ENCODE measurements at places on chromosomes 2 and 18.

DNA sequence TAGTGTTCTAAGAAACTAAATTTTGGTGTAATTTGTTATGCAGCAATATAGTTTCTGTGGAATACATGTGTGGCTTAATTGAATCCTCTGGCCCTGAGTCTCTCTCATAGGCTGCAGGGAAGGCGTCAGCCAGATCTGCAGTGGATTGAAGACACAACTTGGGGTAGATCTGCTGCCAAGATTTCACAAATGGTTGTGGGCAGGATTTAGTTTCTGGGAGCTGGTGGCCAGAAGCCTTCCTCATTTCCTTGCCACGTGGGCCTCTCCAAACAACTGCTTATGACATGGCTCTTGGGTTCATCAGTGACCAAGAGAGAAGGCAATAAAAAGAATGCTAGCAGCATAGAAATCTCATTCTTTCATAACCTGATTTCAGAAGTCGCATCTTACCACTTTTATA is 28.2 kb downstream of the CCDC102B start:
- no peaks in the 10 kb centered on the region for H3K27me3 ChIP-seq
- H3K4me1 ChIP-seq = no peaks in the 10 kb centered on the region
- DNase-seq = no peak
- no peak overlapping the region for H3K4me3 ChIP-seq
- no peaks in the 10 kb centered on the region for H3K36me3 ChIP-seq

DNA sequence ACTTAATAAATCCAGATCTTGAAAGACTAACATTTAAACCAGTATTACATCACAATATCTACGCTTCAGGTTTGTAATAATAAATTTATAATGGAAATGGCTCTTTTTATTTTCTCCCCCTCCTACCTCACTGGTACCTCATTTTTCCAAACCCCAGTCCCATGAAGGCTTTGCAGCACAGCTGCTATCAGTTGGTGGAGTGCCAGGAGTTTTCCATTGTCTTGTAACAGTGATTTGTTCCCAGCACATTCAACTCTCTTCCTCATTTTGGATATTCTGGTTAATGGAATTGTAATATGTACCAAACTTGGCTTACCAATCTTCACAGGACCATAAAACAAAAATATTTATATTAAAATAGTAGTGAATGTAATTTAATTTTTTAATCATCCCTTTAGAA is 91.2 kb downstream of the VRK2 start:
- no peak for DNase-seq
- no peaks in the 10 kb centered on the region for H3K27me3 ChIP-seq
- H3K4me3 ChIP-seq = no peak overlapping the region
- H3K4me1 ChIP-seq = no peaks in the 10 kb centered on the region
- no peaks in the 10 kb centered on the region for H3K36me3 ChIP-seq

DNA sequence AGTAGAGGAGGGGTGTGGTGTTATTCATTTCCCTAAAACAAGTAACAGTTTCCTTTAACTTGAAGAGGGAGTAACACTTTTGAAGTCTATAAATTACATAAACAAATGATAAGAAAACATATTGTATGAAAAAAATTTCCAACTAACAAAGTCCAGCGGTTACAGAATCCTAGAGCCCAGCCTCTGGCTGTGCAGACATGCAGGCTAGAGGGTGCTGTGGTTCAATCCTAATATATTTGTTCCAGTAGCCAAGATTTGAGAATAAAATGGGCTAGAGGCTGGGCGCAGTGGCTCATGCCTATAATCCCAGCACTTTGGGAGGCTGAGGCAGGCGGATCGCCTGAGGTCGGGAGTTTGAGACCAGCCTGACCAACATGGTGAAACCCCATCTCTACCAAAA is 56.9 kb downstream of the WDR75 start:
- no peak overlapping the region for H3K27ac ChIP-seq
- DNase-seq = no peak
- H3K4me3 ChIP-seq = no peak overlapping the region
- H3K4me1 ChIP-seq = no peaks in the 10 kb centered on the region
- no peaks in the 10 kb centered on the region for H3K27me3 ChIP-seq

DNA sequence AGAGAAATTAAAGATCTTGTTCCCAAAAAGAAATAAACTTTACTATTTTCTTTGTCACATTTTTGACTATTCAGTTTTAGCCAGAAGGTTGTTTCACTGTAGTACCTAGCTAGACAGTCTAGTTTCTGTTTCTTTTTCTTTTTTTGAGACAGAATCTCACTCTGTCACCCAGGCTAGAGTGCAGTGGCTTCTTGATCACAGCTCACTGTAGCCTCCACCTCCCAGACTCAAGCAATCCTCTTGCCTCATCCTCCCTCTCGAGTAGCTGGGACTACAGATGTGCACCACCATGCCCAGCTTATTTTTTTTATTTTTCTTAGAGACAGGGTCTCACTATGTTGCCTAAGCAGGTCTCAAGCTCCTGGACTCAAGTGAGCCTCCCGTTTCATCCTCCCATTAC is 2.2 kb downstream of the RBM45 start:
- H3K27me3 ChIP-seq = no peaks in the 10 kb centered on the region
- no peak overlapping the region for H3K4me3 ChIP-seq
- peaks cover 7% of the 10 kb centered on the region for H3K36me3 ChIP-seq
- no peak for DNase-seq
- H3K27ac ChIP-seq = no peak overlapping the region

- DNase-seq = no peak
- H3K36me3 ChIP-seq = no peaks in the 10 kb centered on the region
- H3K4me1 ChIP-seq = peaks cover 14% of the 10 kb centered on the region
- H3K4me3 ChIP-seq = no peak overlapping the region
- no peak overlapping the region for H3K27ac ChIP-seq
Measured at GRCh38 chr2:37896319-37896718, 28.8 kb upstream of the RMDN2 start.

DNA sequence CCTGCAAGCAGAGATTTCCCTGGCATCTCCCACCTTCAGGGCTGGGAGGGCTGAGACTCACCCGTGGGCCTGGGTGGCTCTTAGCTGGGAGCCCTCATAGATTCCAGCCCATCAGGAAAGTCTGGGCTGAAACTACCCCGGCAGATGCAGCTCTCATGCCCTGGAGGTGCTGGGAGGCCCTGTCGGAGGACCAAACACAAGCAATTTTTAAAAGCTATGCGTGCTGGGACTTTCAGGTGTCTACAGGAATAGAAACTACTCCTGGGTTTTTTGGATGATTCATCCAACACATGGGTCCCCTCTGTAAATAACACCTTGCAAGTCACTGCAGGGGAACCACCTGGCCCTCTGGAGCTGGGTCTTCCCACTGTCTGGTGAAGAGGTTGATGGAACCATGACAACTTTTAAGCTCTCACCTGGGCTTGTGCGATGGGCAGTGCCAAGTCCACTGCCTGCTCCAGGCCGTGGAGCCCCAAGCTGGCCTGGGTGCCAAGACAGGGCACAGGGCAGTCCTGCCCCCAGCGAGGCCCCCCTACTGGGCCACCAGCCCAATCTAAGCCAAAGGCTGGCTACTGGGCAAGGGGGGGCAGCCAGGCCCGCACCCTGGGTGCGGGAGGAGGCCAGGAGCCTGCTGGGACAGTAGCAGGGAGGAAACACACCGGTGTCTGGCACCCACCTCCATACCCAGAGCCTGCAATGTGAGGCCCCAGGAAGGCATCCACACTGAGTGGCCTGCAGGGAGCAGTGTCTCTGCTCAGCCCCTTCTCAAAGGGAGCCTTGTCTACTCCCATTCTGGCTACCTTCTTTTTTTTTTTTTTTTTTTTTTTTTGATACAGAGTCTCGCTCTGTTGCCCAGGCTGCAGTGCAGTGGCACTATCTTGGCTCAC is 1.1 kb upstream of the GPR55 start:
- H3K27ac ChIP-seq = peak overlapping the region; percentile 43
- no peaks in the 10 kb centered on the region for H3K27me3 ChIP-seq
- peaks cover 12% of the 10 kb centered on the region for H3K4me1 ChIP-seq
- H3K36me3 ChIP-seq = no peaks in the 10 kb centered on the region

DNA sequence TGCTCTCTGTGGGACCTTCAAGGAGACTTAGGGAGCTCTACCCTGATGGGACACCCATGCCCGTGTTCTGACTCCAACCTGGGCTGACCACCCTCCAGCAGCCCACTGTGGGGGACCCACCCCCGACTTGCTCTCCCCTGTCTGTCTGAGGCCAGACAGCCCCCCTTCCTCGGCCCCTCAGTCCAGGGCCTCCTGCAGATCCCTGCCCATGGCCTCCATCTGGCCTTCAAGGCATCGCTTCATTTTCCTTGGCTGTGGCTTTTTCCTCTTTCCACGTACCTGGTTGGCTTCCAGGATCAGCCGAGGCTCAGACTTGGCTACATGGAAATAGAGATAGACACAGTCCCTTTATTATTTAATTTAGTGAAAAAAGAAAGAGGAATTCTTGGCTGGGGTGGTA is 290.0 kb downstream of the CYP26B1 start:
- DNase-seq = no peak
- no peak overlapping the region for H3K27ac ChIP-seq
- H3K36me3 ChIP-seq = no peaks in the 10 kb centered on the region
- H3K4me3 ChIP-seq = no peak overlapping the region

GRCh38 chr18:7904529-7904928 is 337.4 kb downstream of the PTPRM start:
- DNase-seq = no peak
- H3K27ac ChIP-seq = no peak overlapping the region
- no peaks in the 10 kb centered on the region for H3K27me3 ChIP-seq
- H3K36me3 ChIP-seq = no peaks in the 10 kb centered on the region

- no peaks in the 10 kb centered on the region for H3K36me3 ChIP-seq
- no peaks in the 10 kb centered on the region for H3K27me3 ChIP-seq
- H3K4me3 ChIP-seq = no peak overlapping the region
Measured at GRCh38 chr2:85865539-85866164, 23.1 kb downstream of the ST3GAL5 start.

- H3K4me1 ChIP-seq = no peaks in the 10 kb centered on the region
- no peak overlapping the region for H3K4me3 ChIP-seq
- H3K27ac ChIP-seq = no peak overlapping the region
- H3K27me3 ChIP-seq = no peaks in the 10 kb centered on the region
Measured at GRCh38 chr2:57453945-57454344, 592.7 kb upstream of the VRK2 start.

DNA sequence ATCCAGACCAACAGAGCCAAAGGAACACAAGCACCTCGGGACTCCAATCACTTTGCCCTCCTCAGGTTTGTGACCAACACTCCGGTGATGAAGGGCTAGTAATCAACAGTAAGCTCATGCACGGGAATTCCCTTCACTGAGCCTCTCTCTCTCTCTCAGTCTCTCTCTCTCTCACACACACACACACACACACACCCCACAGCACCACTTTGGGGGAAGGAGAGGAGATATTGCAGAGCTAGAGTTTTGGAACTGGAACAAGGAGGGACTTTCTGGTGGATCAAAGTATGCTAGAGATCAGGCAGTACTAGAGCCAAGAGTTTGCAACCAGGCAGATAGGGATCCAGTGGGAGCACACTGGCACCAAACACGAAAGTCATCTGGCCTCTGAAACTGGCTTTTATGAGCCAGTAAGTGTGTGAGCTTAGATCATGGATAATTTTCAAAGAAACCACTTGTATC is 98.7 kb downstream of the ANKRD44 start:
- H3K27me3 ChIP-seq = no peaks in the 10 kb centered on the region
- no peaks in the 10 kb centered on the region for H3K36me3 ChIP-seq
- peak; percentile 26 for DNase-seq
- peak overlapping the region; percentile 69 for H3K27ac ChIP-seq
- no peak overlapping the region for H3K4me3 ChIP-seq
- H3K4me1 ChIP-seq = peaks cover 89% of the 10 kb centered on the region

GRCh38 chr2:62478093-62478580 is 27.9 kb downstream of the TMEM17 start:
- no peak overlapping the region for H3K4me3 ChIP-seq
- no peaks in the 10 kb centered on the region for H3K36me3 ChIP-seq
- no peaks in the 10 kb centered on the region for H3K27me3 ChIP-seq
- no peak for DNase-seq

GRCh38 chr18:10814336-10814735 is 288.5 kb downstream of the NAPG start:
- no peaks in the 10 kb centered on the region for H3K27me3 ChIP-seq
- H3K4me1 ChIP-seq = no peaks in the 10 kb centered on the region
- H3K27ac ChIP-seq = no peak overlapping the region
- DNase-seq = no peak
- no peaks in the 10 kb centered on the region for H3K36me3 ChIP-seq

GRCh38 chr2:158786897-158787296 is 8.2 kb upstream of the DAPL1 start:
- no peaks in the 10 kb centered on the region for H3K4me1 ChIP-seq
- no peaks in the 10 kb centered on the region for H3K36me3 ChIP-seq
- no peak for DNase-seq
- no peaks in the 10 kb centered on the region for H3K27me3 ChIP-seq

DNA sequence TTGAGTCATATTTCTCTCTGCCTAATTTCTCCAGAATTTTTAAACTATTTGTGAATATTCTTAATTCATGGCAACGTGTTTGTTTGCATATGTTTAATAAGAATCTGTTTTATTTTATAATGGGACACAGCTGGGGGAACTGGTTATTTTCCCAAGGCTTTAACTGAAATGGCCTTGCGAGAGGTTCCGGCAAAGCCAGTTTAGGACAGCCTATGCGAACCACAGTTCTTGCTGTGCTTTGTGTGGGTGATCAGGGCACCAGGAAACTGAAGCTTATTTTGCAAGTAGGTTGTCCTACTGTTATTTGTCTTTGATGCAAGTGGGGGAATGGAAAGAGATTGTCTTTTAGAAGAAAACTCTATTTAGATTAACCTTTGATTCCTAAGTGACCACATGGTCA is 6.5 kb downstream of the ANKMY1 start:
- H3K4me3 ChIP-seq = no peak overlapping the region
- H3K36me3 ChIP-seq = peaks cover 34% of the 10 kb centered on the region
- H3K27ac ChIP-seq = no peak overlapping the region
- no peak for DNase-seq
- H3K4me1 ChIP-seq = no peaks in the 10 kb centered on the region
- no peaks in the 10 kb centered on the region for H3K27me3 ChIP-seq

GRCh38 chr18:43078478-43079092 is 36.9 kb downstream of the RIT2 start:
- no peak overlapping the region for H3K27ac ChIP-seq
- H3K27me3 ChIP-seq = no peaks in the 10 kb centered on the region
- no peak for DNase-seq
- H3K4me1 ChIP-seq = no peaks in the 10 kb centered on the region
- no peak overlapping the region for H3K4me3 ChIP-seq

- H3K36me3 ChIP-seq = no peaks in the 10 kb centered on the region
- H3K27ac ChIP-seq = peak overlapping the region; percentile 84
- H3K4me1 ChIP-seq = peaks cover 6% of the 10 kb centered on the region
- H3K4me3 ChIP-seq = peak overlapping the region; percentile 47
- DNase-seq = no peak
Measured at GRCh38 chr18:38941711-38942561, 1376.3 kb upstream of the CELF4 start.

DNA sequence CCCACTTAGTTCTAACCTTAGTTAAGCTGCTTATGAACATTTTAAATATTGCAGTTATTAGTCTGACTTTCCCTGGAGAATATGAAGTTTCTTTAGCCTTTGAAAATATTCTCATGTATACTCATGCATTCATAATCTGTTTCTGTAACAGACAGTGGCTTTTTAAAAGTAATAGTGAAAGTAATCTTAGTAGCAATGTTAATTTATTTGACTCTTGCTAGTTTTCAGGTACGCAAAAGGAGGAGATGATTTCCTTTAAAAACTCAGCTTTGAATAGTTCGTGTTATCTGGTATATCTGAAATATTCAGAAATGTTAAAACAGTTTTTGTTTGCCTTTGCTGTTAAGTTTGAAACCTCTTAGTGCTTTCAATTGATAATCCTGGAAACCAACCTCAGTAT is 3.8 kb downstream of the ANKRD12 start:
- DNase-seq = no peak
- peaks cover 47% of the 10 kb centered on the region for H3K4me1 ChIP-seq
- peak overlapping the region; percentile 81 for H3K4me3 ChIP-seq
- H3K36me3 ChIP-seq = no peaks in the 10 kb centered on the region
- H3K27ac ChIP-seq = peak overlapping the region; percentile 92

GRCh38 chr2:129661935-129662334 is 317.5 kb upstream of the RAB6C start:
- H3K36me3 ChIP-seq = no peaks in the 10 kb centered on the region
- DNase-seq = no peak
- H3K27me3 ChIP-seq = no peaks in the 10 kb centered on the region
- no peak overlapping the region for H3K4me3 ChIP-seq
- no peaks in the 10 kb centered on the region for H3K4me1 ChIP-seq

Measured in effector memory CD4-positive, alpha-beta T cell (primary cell).